ENCODE measurements at places on chromosomes 16 and 17.
A peak's percentile ranks its signal among the peaks of the same experiment; 100 is the strongest.

GRCh38 chr16:25419681-25420080 lies 162.0 kb upstream of the ZKSCAN2 start:
- no peak for DNase-seq

DNA sequence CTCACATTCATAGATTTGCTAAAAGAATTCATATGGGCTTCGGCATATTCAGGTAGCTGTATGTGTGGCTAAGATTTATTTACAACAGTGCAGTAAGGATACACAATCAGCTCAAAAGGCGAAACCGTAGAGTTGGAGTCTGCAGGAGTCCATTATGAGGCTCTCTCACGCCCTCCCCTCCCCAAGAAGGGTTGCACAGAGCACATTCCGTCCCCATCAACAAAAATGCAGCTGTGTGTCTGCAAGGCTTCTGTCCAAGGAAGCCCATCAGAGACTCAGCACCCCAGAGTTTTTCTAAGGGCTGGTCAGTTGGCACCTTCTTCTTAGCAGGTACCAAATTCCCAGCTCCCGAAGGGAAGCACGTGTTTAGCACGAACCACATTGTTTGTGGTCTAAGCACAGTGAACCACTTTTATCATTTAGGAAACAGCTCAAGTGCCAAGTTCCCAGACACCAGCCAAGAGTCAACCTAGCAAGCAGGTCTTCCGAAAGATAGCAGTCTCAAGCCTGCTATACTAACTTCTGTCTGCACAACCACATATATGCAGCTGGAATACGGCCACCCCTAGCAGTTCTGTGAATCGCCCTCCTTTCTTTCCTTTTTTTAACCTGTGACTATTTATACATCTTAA lies 28.5 kb upstream of the MEAK7 start:
- peak; percentile 49 for DNase-seq

DNA sequence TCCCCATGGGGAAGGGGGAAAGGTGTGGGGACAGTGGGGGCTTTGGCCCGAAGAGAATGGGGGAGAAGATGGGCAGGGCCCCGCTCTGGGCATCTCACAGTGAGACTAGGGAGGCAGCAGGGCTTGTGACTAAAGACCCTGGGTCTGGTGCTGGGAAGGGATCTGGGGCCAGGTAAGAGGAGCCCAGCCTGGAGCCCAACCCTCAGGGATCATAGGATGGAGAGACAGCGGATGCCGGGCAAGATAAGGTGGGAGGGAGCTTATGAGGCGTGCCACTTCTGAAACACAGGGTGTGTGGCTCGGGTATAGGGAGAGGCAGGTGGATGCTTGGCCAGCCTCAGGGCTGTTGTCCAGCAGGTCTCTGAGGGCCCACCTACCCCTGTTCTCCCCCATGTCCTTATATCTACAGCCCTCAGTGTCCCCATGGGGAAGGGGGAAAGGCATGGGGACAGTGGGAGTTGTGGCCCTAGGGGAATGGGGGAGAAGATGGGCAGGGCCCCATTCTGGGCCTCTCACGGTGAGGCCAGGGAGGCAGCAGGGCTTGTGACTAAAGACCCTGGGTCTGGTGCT lies 15.4 kb downstream of the USP6 start:
- DNase-seq, result no peak

DNA sequence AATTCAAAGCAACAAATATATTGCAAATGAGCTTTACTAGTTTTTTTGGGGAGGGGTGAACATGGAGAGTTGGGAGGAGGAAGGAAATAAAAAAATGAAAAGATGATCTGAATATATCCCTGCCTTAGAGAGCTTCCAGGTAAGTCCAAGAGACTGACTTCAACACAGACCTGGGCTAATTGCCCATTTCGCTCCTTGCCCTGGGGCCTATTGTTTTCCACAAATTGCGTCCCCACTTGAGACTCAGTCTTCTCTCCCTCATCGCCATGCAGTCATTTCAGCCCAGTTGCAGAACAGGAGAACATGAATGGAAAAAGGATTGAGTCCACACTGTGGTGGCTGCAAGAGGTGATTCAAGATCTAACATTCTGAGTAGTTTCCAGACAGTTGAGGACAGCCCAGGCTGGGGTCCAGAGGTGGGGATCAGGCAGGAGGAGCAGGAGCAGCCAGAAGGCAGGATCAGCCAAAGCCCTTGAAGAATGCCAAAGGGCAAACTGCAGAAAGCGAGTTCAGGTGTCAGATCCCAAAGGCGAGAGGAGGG lies 21.6 kb upstream of the TOB1 start:
- DNase-seq, result no peak

DNA sequence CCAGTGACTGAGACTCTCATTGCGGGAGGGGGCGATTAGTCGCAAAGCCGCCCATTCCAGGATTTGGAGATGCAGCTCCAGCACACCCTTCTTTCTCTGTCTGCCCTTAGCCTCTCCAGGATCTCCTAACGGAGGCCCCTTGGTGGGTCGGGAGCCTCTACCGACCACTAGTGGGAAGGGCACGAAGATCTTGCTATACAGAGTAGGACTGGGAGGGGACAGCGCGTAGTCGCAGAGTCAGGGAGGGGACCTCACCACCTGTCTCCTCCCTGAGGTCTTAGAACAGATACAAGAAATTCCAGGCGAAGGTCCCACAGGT lies 588 bp upstream of the SMTNL2 start:
- peak; percentile 28 for DNase-seq

DNA sequence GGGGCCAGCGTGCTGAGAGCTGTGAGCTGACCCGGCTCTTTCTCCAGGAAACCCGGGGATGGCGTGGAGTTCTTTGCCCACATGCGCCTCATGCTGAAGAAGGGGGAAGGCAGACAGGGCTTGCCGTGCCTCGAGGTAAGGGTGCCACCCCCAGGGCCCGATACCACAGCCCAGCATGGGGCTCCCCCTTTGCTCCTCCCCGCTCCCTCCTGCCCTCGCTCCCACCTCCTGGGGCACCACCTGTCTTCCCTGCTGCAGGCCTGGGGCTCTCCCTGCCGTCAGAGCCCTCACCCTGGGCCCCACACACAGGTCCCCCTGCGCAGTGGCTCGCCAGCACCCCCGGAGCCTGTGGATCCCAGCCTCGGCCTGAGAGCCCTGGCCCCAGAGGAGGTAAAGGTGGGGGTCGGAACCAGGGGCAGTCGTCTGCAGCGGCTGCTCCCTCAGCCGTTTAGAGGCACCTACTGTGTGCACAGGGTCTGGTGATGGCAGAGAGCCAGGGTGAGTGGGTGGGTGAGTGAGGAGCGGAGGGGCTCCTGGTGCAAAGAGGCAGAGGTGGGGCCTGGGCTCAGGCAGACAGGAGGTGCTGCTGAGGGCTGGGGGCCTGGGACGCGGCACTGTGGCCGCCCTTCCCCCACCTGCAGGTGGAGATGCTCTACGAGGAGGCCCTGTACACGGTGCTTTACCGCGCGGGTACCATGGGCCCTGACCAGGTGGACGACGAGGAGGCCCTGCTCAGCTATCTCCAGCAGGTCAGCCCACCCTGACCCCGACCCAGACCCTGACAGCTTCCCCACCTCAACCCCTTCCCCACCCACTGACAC lies 5.6 kb downstream of the BAIAP3 start:
- no peak for DNase-seq

GRCh38 chr16:78690510-78690909 lies 591.1 kb downstream of the WWOX start:
- DNase-seq, result no peak

- DNase-seq, result no peak
Observed at GRCh38 chr17:50458270-50458669, 10.4 kb downstream of the CHAD start.

- DNase-seq, result no peak
Observed at GRCh38 chr16:72091217-72091616, 2.2 kb downstream of the TXNL4B start.

DNA sequence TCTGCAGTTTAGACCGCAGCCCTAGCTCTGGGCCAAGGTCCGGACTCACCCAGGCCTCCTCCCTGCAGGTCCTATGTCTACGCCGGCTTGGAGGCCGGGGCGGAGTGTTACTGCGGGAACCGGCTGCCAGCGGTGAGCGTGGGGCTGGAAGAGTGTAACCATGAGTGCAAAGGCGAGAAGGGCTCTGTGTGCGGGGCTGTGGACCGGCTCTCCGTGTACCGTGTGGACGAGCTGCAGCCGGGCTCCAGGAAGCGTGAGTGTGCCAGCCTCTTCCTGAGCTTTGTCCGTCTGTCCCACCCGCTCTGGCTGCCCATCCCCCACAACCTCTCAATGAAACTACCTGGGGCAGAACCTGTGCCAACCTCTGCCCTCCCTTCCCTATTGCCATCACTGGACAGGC lies 20.1 kb downstream of the WSCD1 start:
- no peak for DNase-seq

DNA sequence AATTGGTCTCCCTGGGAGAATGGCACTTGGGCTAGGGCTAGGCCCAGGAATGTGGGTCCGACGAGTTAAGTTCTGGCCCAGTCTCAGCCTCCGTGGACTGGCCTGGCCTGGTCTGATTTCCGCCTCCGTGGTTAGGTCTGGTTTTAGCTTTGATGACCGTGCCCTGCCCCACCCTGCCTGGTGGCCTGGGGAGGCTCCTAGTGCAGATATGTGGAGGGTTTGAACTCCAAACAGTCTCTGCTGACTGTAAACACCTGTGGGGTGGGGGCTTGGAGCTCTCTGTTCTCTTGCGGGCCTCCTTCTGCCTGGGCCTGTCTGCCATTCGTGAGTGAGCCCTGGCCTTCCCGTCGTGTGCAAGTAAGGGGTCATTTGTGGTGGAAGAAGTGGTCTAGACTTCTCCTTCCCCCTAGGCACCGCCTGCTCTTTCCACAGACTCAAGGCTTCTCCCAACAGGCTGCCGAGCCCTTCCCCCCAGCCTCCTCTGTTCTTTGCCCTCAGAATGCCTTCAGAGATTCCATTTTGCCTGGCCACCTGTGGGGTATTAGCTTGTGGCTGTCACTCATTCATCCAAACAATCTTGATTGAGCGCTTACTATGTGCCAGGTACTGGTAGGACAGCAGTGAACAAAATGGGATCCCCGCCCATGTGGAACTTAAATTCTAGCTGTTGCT lies 1.6 kb downstream of the ATP6V0C start:
- no peak for DNase-seq

- DNase-seq, result no peak
Observed at GRCh38 chr17:73628642-73629552, 15.3 kb downstream of the SDK2 start.

DNA sequence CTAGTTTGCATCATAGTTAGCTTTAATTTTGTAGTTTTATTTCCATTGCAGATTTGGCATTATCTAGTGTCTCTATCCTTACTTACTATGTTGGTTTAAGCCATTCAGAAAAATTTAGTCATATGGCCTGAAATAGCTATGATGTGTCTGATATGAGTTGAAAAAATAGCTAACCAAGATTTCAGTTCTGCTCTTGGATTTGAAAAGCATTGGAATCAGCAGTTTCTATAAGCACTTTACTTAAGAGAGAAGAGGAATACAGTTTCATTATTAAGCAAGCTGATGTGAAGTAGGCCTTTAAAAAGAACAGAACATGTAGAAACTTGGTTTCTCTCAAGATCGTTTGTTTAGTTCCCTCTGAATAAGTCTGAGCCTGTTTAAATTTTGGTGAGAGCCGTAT lies 25.9 kb downstream of the LPCAT2 start:
- DNase-seq, result no peak

- DNase-seq, result no peak
Observed at GRCh38 chr16:57516176-57516725, 20.1 kb downstream of the CCDC102A start.

Measured in K562 (cell line).